ENCODE measurements at places on chromosomes 2 and 18.

- no peak for DNase-seq
These were observed 10.9 kb downstream of the PGAP1 start for GRCh38 chr2:196915507-196916189.

DNA sequence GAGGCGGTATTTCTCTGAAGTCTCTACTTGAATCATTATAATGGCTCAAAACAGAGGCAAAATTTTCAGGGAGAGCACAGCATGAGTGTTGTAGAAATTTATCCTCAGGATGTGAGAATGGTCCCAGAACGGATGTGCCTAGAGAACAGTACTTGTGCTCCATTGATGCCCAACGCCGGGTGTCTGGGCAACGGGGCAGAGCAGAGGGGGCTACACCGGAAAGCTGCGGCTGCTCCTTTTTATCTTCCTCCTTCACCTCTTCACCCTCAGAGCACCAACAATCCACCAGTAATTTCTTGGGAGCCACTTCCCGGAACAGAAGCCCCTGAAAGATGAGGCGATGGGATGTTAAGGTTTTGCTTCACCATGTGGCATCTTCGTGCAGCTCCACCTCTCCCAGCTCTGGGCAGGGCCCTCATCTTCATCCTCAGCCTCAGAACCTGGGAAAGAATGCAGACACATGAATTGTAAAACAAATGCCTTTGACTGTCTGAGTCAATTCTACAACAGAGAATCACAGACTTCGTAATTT lies 71.5 kb downstream of the PTGR3 start:
- DNase-seq, result no peak

DNA sequence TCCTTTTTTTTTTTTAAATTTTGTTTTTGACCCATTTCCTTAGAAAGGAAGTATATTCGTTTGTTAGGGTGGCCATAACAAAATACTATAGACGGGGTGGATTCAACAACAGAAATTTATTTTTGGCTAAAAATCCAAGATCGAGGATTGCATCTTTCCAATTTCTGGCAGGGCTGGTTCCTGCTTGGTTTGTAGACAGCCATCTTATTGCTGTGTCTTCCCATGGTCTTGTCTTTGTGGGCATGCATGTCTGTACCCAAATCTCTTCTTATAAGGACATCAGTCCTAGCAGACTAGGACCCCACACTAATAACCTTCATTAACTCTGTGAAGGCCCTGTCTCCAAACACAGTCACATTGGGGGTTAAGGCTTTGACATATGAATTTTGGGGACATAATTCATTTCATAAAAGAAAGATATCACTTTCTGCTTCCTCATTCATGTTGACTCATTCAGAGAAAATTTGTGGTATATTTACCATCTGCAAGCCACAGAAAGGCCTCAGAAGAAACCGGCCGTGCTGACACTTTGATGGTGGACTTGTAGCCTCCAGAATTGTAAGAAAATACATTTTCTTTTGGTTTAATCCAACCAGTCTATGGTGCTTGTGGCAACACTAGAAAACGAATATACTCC lies 262.1 kb downstream of the LPIN1 start:
- DNase-seq, result no peak

GRCh38 chr2:200130762-200131166 lies 175.4 kb downstream of the MAIP1 start:
- DNase-seq, result no peak

GRCh38 chr2:15667809-15668556 lies 76.3 kb downstream of the DDX1 start:
- no peak for DNase-seq

DNA sequence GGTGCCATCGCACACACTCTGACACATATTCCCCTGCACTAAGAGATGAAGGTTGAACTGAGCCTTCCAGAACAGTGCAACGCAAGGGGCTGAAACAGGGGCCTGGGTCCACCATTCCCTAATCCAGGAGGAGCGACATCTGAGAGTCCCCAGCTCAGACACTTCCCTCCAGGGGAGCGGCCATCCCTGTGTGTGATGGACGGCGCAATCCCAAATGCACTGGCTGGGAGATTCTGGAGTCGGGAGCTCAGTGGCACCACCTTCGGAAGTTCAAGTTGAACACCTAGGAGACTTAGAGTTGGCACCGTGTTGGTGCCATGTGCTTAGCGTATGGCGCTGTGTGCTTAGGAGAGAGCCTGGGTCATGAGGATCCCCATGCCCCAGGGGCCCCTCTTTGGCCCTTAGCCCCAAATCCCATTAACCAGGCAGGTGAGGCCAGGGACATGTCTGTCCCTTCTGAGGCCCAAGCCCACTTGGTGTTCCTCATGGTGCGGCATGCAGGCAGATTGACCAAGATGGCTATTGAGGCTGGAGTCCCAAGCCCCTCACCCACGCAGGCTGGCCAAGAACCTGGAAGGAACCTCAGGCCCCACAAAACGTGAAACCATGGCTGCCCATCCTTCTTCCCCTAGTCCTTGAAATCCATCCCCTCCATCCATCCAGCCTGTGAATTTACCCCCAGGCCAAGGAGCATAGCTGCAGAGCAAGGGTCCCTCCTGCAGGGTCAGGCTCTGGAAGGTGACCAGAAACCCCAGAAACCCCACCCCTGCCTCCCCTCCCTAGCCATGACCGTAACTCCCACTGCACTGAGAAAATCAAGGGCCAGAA lies 114.1 kb upstream of the OTOS start:
- no peak for DNase-seq

- no peak for DNase-seq
These were observed 122.2 kb downstream of the NCOA1 start for GRCh38 chr2:24613154-24613814.

- DNase-seq, result no peak
These were observed 25.2 kb upstream of the CASP10 start for GRCh38 chr2:201157694-201158093.

GRCh38 chr2:216606551-216607276 lies 26.5 kb upstream of the IGFBP2 start:
- no peak for DNase-seq

- DNase-seq, result no peak
These were observed 75.3 kb downstream of the LRRFIP1 start for GRCh38 chr2:237702441-237703391.

DNA sequence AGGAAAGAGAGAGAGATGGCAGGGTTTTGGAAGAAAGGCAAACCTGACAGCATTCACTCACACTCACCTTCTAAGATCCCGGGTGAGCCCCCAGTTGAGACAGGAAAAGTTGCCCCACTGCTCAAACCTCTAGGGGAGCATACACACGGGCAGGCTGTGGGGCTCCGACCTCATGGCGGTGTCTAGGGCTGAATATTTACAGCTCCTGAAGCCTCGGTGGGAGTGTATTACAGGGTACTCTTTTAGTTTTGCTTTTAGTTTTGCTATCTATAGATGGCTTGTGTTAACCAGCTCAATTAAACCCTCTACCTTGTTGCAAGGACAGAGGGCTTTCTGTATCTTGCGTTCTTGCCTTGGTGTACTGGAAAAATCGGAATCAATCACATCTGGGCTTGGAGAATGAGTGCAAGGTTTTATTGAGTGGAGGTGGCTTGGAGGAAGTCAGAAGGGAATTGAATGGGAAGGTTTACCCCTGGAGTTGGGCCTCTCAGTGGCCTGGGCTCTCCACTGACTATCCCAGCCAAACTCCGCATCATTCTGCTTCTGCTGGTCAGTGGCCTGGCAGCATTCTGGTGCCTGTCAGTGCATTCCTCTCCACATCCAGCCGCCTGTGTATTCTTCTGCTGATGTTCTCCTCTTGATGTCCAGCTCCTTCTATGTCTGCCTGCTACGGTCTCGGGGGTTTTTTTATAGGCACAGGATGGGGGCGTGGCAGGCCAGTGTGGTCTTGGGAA lies 10.1 kb upstream of the IFIH1 start:
- DNase-seq, result no peak

GRCh38 chr2:144659731-144660275 lies 139.9 kb upstream of the ZEB2 start:
- DNase-seq, result no peak

GRCh38 chr2:102114290-102114721 lies 28.2 kb upstream of the IL1R1 start:
- DNase-seq, result no peak

GRCh38 chr2:136297994-136298393 lies 180.0 kb upstream of the CXCR4 start:
- no peak for DNase-seq

- DNase-seq, result no peak
These were observed 158.5 kb downstream of the THADA start for GRCh38 chr2:43437363-43437762.

- no peak for DNase-seq
These were observed 262.7 kb upstream of the FSIP2 start for GRCh38 chr2:185475914-185476313.

GRCh38 chr2:27074738-27075565 lies 3.5 kb upstream of the EMILIN1 start:
- no peak for DNase-seq

DNA sequence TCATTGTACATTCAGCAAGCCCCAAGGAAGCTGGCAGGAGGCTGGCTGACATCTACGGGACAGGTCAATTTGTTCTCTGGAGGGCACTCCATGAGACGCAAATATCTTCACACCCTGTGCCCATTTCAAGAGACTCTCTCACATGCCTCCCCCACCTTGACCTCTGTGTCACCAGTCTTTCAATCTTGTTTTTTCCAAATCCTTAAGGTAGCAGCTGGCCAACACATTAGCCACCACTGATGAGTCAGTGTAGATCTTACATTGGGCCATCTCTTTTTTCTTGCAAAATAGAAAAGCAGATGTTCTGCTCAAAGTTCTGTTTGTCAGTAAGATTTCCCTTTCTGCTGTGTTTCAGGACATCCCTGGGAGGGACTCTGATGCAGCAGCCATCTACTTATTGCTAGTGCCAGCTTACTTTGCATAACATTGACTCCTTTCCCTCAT lies 1.7 kb upstream of the DPP4 start:
- DNase-seq, result no peak

DNA sequence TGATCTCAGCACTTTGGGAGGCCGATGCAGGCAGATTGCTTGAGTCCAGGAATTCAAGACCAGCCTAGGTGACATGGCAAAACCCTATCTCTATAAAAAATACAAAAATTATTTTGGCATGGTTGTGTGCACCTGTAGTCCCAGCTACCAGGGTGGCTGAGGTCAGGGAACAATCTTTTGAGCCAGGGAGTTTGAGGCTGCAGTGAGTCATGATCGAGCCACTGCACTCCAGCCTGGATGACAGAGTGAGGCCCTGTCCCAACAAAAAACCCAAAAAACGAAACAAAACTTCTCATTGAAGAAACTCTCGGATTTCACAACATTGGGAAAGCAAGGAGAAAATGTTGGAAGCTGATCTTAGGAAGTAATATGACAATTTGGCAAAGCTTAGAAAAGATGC lies 317.3 kb upstream of the MGAT5 start:
- DNase-seq, result no peak

GRCh38 chr2:9703701-9704221 lies 73.0 kb upstream of the YWHAQ start:
- no peak for DNase-seq

GRCh38 chr18:64090876-64091275 lies 58.0 kb downstream of the LINC00305 start:
- no peak for DNase-seq

GRCh38 chr2:49035481-49035880 lies 118.8 kb downstream of the FSHR start:
- DNase-seq, result no peak

DNA sequence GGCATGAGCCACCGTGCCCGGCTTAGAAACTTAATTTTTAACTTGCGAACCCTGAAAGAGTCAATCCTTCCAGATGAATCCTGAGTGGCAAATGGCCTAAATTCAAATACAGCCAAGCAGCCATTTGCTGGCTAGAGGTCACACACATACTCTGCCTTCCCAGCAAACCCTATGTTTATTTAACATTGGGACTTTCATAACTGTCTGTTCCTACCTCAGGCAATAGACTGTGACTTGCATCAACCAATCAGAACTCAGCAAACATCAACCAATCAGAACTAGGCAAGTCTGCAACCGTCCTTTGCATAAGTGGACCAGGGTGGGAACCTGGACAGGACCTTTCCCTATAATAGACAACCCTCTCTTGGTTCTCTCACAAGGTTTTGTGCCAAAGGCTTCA lies 127.5 kb downstream of the DTNB start:
- DNase-seq, result no peak

DNA sequence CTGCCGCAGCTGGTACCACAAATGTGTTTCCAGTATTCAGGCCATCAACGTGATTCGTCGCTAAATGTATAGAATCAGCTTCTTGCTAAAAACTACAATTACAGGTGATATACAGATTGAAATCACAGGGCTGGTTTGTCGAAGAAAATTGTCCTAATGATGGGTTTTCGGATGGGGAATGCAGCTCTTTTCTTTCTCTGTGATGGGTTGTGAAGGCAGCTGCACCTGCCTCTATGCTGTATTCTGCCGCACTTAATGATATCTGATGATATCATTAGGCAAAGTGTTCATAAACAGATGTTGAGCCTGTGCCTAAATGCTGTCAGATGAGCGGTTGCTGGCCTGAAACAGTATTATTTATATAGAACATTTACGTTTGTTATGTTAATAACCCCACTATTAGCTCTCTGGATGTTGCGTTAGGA lies 218.1 kb downstream of the ARHGAP15 start:
- no peak for DNase-seq

DNA sequence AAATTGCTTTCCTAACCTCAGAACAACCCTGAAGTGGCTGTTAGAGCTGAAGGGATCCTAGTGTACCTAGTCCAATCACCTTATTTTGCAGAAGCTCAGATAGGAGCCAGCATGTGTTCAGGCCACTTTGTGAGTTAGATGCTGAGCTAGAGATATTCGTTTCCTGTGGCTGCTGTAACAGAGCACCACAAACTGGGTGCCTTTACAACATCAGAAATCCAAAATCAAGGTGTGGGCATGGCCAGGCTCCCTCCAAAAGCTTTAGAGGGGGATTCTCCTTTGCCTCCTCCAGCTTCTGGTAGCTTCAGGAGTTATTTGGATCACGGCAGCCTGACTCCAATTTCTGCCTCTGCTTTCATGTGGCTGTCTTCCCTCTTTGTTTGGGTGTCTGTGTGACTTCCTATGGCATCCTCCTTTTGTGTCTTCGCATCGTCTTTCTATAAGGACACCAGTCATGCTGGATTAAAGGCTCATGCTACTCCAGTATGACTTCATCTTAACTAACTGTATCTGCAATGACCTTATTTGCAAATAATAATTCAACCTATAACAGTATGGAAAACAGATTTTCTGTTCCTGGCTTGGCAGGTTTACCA lies 86.3 kb upstream of the TGFA start:
- no peak for DNase-seq

- DNase-seq, result no peak
These were observed 172.8 kb downstream of the MGAT5 start for GRCh38 chr2:134426721-134427120.

Measured in hippocampal formation (tissue), 2 donors.